ENCODE measurements at places on chromosomes 2 and 18. TPM values are rescaled to one million over a fixed set of nuclear protein-coding genes. Genes with fewer than 3 reads are reported as not detected.
A peak's percentile ranks its signal among the peaks of the same experiment; 100 is the strongest.

The IL1RL1 gene
- 0.05 TPM for total RNA-seq

The ERLEC1 gene
- total RNA-seq, result 25.9 TPM

The KCNE4 gene
- not detected for total RNA-seq

The CD8A gene
- total RNA-seq, result 0.44 TPM

The PSMD1 gene
- 148 TPM for total RNA-seq

DNA sequence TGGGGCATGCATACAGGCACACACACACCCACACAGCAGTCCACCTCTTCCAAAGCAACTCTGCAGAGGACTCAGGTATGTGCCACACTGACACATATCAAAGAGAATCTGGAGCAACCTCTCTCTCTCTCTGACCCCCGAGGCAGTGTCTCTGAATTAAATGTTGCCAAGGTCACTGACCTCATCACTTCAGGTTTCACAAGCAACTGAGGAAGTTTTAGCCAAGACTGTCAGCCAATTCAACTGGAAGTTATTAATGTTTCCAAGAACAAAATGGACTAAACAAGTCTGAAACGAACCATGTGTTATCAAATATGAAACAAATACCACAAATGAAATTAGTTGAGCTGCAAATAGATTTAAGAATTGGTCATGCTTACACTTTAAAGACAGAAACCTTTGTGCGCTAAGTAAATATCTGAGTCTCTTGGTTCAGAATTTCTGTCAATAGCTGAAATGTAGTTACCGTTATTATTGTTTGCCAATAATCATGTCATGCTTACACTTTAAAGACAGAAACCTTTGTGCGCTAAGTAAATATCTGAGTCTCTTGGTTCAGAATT, 86.1 kb downstream of the SLC25A12 start:
- no peaks in the 10 kb centered on the region for H3K27me3 ChIP-seq
- H3K4me1 ChIP-seq, result no peaks in the 10 kb centered on the region
- H3K4me3 ChIP-seq, result no peak overlapping the region
- no peak for DNase-seq

GRCh38 chr2:127047054-127047453, 59.9 kb downstream of the BIN1 start:
- DNase-seq, result no peak
- H3K27ac ChIP-seq, result no peak overlapping the region
- no peak overlapping the region for H3K4me3 ChIP-seq

- DNase-seq, result no peak
- H3K4me1 ChIP-seq, result peaks cover 10% of the 10 kb centered on the region
- no peak overlapping the region for H3K4me3 ChIP-seq
Observed at GRCh38 chr2:106284255-106284654, 90.2 kb upstream of the UXS1 start.

GRCh38 chr2:223008162-223008561, 43.8 kb upstream of the KCNE4 start:
- no peak overlapping the region for H3K4me3 ChIP-seq
- H3K36me3 ChIP-seq, result no peaks in the 10 kb centered on the region
- no peak overlapping the region for H3K27ac ChIP-seq
- no peak for DNase-seq
- no peaks in the 10 kb centered on the region for H3K27me3 ChIP-seq

DNA sequence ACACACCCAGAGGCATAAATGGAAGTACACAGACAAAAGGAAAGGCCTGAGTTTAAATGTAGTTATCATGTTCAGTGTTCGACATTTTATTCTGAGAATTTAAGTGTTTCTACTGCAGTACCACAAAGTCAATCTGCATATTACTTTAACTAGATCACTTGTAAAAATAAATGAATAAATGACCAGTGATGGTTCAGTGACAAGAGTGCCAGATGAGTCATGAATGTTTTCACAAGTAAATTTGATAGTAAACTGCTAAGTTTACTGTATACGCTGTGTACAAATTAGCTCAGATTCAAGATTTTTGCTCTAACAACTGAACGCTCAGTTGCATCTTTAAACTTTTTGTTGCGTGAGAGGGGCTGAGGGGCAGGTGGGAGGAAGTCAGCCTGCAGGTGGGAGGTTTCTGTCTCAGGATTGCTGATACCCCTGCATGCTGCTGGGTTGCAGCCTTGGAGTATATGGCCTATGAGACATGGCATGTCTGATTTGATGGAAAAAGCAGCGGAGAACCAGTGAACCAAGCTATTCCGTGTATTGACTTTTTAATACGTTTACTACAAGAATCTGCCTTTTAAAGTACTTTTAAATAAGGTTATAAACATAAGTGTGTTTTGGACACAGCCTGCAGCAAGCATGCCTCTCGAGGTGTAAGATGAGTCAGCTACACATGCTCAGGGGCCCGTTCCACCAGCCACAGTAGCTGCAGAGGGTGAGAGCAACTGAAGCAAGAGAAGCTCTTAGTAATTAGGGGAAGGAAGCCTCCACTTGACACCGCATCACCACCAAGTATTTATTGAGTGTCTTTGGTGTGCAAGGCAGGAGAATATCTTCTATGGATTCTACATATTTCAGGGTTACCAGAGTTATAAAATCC, 245.1 kb downstream of the NEDD4L start:
- peaks cover 36% of the 10 kb centered on the region for H3K4me1 ChIP-seq
- peak overlapping the region; percentile 60 for H3K27ac ChIP-seq
- H3K4me3 ChIP-seq, result no peak overlapping the region
- H3K36me3 ChIP-seq, result 0 out of 2 replicates have a peak, but pooled peaks cover 2% of the 10 kb centered on the region

DNA sequence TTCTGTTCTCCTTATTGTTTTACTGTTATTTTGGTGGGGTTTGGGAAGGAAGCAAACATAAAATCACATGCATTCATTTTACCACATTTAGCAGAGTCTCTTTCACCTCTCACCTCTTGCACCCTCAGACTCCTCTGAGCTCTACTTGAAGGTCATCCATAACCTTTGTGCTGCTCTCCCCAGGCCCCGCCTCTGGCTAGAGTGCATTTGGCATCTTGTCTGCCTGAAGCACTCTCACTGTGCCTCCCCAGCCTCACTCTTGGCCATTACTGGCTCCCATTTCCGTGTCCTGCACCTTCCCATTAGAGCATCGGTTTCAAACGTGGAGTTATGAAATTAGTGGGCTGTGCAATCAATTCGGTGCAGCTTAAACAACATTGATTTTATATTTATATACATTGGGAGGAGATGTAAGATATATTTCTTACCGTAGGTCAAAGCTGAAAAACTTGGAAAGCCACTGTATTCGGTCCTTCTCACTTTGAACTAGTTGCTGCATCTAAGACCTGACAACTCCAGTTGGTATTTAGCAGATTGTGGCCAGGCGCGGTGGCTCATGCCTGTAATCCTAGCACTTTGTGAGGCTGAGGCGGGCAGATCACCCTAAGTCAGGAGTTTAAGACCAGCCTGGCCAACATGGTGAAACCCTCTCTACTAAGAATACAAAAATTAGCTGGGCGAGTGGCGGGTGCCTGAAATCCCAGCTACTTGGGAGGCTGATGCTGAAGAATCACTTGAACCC, 6.9 kb upstream of the ZFAND2B start:
- H3K36me3 ChIP-seq, result no peaks in the 10 kb centered on the region
- no peak for DNase-seq
- H3K27ac ChIP-seq, result no peak overlapping the region
- H3K27me3 ChIP-seq, result peaks cover 11% of the 10 kb centered on the region

- no peaks in the 10 kb centered on the region for H3K36me3 ChIP-seq
- H3K27me3 ChIP-seq, result peaks cover 5% of the 10 kb centered on the region
- peak overlapping the region; percentile 51 for H3K4me3 ChIP-seq
- peak overlapping the region; percentile 96 for H3K27ac ChIP-seq
- H3K4me1 ChIP-seq, result peaks cover 49% of the 10 kb centered on the region
Observed at GRCh38 chr2:170680172-170680941, 34.8 kb upstream of the SP5 start.

GRCh38 chr2:157627594-157628476, 829 bp downstream of the ACVR1C start:
- peaks cover 70% of the 10 kb centered on the region for H3K27me3 ChIP-seq
- DNase-seq, result peak; percentile 15
- H3K4me1 ChIP-seq, result peaks cover 7% of the 10 kb centered on the region
- no peaks in the 10 kb centered on the region for H3K36me3 ChIP-seq
- H3K4me3 ChIP-seq, result peak overlapping the region; percentile 80

DNA sequence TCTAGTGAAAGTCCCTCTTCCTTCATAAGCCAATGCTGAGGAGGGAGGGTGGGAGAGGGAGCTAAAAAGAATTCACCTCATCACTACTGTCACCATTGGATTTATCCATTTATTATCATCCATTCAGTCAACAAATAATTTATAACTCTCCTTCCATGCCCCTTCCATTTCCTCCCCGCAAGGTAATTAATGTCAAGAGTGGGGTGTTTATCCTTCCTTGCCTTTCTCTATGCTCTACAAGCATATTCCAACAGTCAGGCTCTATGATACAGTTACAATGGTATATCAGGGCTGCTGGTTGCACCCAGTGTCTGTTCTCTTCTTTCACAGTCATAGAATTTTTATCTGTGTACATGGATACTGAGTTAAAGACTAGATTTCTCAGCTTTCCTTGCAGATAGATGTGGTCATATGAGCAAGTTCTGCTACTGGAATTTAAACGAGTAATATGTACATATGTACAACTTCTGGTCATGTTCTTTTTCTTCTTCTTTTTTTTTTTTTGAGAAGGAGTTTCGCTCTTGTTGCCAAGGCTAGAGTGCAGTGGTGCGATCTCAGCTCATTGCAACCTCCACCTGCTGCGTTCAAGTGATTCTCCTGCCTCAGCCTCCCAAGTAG, 5.1 kb upstream of the MFSD6 start:
- no peak overlapping the region for H3K27ac ChIP-seq
- no peaks in the 10 kb centered on the region for H3K27me3 ChIP-seq
- no peak overlapping the region for H3K4me3 ChIP-seq
- H3K36me3 ChIP-seq, result no peaks in the 10 kb centered on the region
- DNase-seq, result no peak

GRCh38 chr2:118992740-118993391, 50.9 kb downstream of the MARCO start:
- no peaks in the 10 kb centered on the region for H3K4me1 ChIP-seq
- H3K27me3 ChIP-seq, result no peaks in the 10 kb centered on the region
- DNase-seq, result no peak

DNA sequence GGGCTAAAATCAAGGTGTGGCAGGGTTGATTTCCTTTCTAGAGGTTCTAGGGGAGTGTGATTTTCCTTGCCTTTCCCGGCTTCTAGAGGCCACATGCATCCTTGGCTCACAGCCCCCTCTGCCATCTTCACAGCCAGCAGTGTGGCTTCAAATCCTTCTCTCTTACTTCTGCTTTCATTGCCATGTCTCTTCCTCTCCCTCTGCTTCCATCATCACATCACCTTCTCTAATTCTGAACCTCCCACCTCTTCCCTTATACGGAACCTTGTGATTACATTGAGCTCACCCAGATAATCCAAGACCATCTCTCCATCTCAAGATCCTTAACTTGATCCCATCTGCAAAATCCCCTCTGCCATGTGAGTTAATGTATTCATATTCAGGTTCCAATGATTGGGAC, 56.2 kb upstream of the RMDN2 start:
- no peaks in the 10 kb centered on the region for H3K27me3 ChIP-seq
- no peak overlapping the region for H3K4me3 ChIP-seq
- H3K36me3 ChIP-seq, result no peaks in the 10 kb centered on the region
- H3K4me1 ChIP-seq, result peaks cover 33% of the 10 kb centered on the region

DNA sequence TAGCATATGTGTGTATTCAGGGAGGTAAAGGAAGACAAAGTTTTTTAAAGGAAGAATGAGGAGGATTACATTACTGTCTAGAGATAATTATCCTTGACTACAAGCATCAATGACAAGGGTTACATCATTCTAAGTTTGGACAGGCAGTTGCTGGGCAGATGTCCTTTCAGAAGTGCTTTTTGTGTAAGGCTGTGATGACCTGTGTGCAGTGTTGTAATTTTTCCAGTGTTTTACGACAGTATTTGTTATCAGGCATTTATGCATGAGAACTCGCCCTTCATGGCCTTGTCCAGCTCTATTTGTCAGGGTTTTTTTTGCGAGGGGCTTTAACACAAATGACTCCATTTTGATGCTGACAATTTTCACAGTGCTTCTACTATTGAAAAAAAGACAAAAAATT, 658.3 kb upstream of the NXPH2 start:
- H3K27me3 ChIP-seq, result no peaks in the 10 kb centered on the region
- peaks cover 6% of the 10 kb centered on the region for H3K4me1 ChIP-seq
- no peaks in the 10 kb centered on the region for H3K36me3 ChIP-seq

DNA sequence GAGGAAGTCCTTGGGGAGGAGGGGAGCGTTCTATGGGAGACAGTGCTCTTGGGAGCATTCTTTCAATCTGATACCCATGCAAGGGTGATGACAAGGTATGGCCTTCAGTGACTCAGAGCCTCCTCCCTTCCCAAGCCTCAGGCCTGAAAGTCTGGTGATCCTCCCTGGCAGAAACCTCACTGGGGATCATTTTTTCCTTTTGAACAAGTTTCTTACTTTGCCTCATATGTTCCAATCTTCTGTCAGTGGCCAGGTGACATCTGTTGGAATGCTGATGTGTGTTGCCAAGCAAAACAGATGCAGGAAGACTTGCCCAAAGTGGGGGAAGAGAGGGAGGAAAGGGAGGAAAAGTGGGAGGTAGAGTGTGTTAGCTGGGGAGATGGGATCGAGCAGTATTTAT, 224.8 kb downstream of the NEDD4L start:
- H3K27ac ChIP-seq, result no peak overlapping the region
- H3K4me1 ChIP-seq, result peaks cover 38% of the 10 kb centered on the region
- no peak overlapping the region for H3K4me3 ChIP-seq
- no peaks in the 10 kb centered on the region for H3K27me3 ChIP-seq
- no peak for DNase-seq

- H3K4me1 ChIP-seq, result peaks cover 21% of the 10 kb centered on the region
- 0 out of 2 replicates have a peak overlapping the region, but pooled peaks have one; percentile 1 for H3K27ac ChIP-seq
- H3K27me3 ChIP-seq, result no peaks in the 10 kb centered on the region
- peaks cover 18% of the 10 kb centered on the region for H3K36me3 ChIP-seq
Observed at GRCh38 chr2:190782264-190782663, 98.4 kb upstream of the GLS start.

DNA sequence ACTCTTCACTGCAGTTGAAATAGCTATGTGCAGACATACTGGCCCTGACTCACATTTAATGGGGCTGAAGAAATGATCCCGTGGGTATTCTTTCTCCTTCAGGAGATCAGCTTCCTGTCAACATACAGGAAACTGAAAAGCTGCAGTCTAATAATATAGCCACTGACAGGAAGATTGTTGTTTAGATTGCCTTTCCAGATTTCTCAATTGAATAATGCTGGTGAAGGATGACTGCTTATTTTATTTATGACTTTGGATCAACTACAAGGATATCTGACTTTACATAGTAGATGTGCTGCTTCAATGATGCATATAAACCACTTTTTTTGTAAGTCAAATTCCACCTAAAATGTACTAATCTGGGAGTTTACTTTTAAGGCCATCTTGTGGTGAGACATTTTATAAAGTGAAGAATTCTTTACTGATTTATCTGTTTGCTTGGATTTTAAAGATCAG, 93.4 kb upstream of the MAP4K3 start:
- no peak overlapping the region for H3K4me3 ChIP-seq
- H3K27ac ChIP-seq, result no peak overlapping the region
- H3K36me3 ChIP-seq, result peaks cover 8% of the 10 kb centered on the region
- H3K27me3 ChIP-seq, result no peaks in the 10 kb centered on the region
- H3K4me1 ChIP-seq, result peaks cover 31% of the 10 kb centered on the region

DNA sequence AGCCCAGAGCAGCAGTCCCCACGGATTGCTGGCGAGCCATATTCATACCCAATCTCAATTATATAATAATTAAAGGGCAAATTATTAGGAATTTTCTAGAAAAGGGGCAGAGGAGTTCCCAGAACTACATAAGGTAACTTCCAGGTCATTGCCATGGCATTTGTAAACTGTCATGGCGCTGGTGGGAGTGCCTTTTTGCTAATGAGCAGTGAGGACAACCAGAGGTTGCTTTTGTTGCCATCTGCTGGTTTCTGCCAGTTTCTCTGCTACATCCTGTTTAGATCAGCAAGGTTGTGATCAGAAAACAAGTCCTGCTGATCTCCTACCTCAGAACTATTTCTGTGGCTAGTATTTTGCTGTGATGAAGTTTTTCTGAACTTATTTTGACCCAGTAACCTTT, 159.8 kb upstream of the PIEZO2 start:
- H3K36me3 ChIP-seq, result peaks cover 7% of the 10 kb centered on the region
- no peak overlapping the region for H3K4me3 ChIP-seq
- H3K27ac ChIP-seq, result no peak overlapping the region
